ENCODE measurements at places on chromosomes 16 and 17.
A peak's percentile ranks its signal among the peaks of the same experiment; 100 is the strongest.

DNA sequence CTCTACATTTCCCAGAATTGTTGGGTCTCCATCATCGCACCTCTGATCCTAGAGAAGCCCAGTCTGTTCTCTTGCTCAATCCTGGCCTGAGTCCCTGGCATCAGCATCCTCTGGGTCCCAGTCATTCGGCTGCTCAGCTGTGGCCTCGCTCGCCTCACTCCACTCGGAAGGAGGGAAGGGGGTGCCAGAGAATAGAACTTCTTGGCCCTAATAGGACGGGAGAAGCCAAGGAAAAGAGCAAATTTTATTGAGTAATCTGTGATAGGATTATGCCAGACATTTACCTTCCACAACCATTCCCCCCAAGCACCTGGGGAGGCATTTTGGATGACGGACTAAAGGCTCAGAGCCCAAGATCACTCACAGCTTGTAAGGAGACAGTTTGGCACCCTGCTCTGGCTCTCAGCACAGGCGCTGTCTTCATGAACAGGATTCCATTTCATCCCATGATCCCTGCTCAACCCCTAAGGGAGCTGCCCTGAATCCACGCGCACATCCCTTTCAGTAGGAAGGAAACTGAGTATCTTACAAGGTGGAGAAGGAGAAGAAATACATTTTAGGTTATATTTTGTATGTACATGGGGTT lies 498 bp upstream of the CLEC10A start:
- DNase-seq = no peak

DNA sequence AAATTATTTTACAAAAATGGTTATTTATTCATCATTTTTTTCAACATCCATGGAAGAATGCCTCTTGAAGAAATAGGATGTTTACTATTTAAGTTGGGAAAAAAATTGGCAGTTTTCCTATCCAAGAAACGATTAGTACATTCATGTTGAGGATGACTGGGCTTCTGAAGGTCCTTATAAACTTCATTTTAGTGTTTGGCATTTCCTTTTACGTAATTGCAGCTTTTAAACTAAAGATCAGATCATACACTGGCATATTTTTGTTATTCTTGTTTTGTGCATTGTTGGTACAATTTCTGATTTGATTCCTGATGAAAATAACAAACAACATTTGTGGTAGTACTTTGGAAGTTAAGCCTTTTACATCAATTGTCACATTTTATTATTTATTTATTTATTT lies 11.5 kb downstream of the KCNJ16 start:
- no peak for DNase-seq

- no peak for DNase-seq
These were observed 130.1 kb upstream of the ADAMTS18 start for GRCh38 chr16:77564791-77565390.

- no peak for DNase-seq
These were observed 448.5 kb downstream of the SOX9 start for GRCh38 chr17:72569148-72569946.

- peak; percentile 73 for DNase-seq
These were observed 1.0 kb upstream of the RHOT1 start for GRCh38 chr17:32141258-32141657.

DNA sequence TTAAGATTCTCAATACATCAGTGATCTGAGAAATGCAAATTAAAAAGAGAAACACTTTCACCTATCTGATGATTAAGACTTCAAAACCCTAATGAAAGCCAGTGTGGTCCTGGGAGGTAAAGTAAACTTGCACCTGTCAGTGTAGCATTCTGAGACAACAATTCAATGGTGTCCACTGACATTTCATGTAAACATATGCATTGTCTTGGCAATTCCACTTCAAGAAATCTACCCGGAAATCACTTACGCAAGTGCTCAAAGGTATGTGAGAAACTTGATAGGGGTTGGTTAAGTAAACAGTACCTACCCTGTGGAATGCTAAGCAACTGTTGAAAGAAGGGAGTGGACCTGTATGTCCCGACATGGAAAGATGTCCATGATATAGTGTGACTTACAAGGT lies 2.1 kb downstream of the ST6GALNAC1 start:
- DNase-seq = no peak

GRCh38 chr17:50668025-50668837 lies 33.5 kb downstream of the ABCC3 start:
- no peak for DNase-seq

DNA sequence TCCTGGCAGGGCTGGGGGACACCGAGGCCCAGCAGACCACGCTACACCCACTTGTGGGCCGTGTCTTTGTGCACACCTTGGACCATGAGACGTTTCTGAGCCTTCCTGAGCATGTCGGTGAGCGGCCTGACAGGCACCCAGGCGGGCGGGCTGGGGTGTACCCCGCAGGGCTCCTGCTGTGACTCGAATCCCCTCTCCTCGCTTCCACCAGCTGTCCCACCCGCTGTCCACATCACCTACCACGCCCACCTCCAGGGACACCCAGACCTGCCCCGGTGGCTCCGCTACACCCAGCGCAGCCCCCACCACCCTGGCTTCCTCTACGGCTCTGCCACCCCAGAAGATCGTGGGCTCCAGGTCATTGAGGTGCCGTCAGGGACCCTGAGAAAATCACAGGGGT lies 1.6 kb downstream of the SGCA start:
- DNase-seq = no peak

- peak; percentile 37 for DNase-seq
These were observed 9.4 kb downstream of the CWC25 start for GRCh38 chr17:38815576-38816193.

GRCh38 chr17:27523712-27524111 lies 67.5 kb downstream of the KSR1 start:
- no peak for DNase-seq

GRCh38 chr17:72358465-72358864 lies 237.6 kb downstream of the SOX9 start:
- no peak for DNase-seq

- DNase-seq = peak; percentile 81
These were observed 1.0 kb downstream of the MYLK3 start for GRCh38 chr16:46746821-46747776.

- DNase-seq = no peak
These were observed 17.6 kb downstream of the TEX2 start for GRCh38 chr17:64245218-64246145.

- DNase-seq = peak; percentile 99
These were observed 62.9 kb downstream of the ADCY9 start for GRCh38 chr16:4053301-4053845.

GRCh38 chr17:70859829-70860228 lies 690.5 kb downstream of the KCNJ2 start:
- DNase-seq = no peak

GRCh38 chr17:70629902-70630301 lies 460.6 kb downstream of the KCNJ2 start:
- DNase-seq = peak; percentile 6

DNA sequence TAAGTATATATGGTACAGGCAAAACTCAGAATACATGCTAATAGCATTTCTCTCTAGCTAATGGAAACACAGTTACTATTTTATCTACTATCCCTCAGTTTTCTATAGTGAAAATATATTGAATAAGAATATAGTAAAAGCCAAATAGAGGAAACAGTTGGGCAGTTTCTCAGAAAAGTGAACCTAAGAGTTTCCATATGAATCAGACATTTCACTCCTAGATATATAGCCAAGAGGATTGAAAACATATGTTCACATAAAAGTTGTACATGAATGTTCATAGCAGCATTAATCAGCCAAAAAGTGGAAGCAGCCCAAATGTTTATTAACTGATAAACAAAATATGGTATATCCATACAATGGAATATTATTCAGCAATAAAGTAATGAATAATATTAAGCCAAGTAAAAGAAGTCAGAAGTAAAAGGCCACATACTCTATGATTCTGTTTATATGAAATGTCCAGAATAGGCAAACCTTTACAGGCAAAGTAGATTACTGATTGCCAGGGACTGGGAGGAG lies 134.6 kb downstream of the CYB561 start:
- DNase-seq = no peak

DNA sequence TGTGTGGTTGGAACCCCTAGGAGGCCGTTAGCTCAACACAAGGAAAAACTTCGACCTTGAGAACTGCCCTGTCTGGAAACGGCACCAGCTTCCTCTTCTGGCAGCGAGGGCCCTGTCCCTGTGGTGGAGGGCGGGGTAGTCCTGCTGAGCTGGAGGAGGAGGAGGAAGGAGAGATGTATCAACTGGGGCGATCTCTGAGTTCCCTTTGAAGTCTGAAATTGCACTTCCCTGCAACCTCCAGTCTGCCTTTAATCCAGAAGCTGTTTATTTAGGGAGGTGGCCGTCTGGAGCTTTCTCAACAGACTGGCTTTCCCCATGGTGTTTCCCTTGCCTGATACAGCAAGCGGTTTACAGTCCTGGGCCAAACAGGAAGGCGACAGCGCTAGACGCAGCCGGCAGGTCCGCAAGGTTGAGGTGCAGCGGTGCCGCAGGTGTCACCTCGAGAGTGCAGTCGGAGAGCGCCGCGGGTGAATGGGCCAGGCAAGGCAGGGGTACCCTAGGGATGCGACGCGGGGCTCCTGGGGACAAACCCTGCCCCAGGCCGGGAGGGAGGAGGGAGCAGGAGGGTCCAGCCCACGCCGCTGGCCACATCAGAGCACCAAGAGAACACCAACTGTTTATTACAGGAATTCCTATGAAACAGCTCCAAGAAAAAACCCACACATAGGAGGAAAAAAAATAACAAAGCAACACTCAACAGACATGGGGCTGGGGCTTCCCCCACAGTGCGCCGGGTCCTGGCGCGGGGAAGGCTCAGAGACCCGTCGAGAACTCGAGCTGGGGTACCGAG lies 11.4 kb upstream of the MRPS23 start:
- DNase-seq = no peak

GRCh38 chr16:67967958-67968399 lies 458 bp downstream of the SLC12A4 start:
- DNase-seq = peak; percentile 49

GRCh38 chr17:81550285-81550684 lies 1.9 kb downstream of the FAAP100 start:
- DNase-seq = no peak

DNA sequence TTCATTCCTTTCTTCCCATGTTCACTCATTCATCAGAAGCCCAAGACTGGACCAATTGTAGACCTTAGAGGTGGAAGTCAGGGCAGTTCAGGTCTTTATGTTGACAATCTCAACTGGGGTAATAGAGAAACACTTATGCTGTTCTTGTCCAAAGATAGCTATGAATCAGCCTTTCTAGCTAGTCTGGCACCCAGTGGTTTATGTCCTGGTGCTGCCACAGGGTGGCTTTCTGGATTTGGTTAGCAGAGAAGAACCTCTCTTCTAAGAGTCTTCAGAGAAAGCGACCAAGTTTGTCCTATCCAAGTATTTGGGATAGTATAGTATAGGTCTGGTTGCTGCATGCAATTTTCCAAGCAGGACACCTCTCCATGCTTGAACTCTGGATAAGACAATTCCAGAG lies 83.3 kb downstream of the NOG start:
- DNase-seq = peak; percentile 66

DNA sequence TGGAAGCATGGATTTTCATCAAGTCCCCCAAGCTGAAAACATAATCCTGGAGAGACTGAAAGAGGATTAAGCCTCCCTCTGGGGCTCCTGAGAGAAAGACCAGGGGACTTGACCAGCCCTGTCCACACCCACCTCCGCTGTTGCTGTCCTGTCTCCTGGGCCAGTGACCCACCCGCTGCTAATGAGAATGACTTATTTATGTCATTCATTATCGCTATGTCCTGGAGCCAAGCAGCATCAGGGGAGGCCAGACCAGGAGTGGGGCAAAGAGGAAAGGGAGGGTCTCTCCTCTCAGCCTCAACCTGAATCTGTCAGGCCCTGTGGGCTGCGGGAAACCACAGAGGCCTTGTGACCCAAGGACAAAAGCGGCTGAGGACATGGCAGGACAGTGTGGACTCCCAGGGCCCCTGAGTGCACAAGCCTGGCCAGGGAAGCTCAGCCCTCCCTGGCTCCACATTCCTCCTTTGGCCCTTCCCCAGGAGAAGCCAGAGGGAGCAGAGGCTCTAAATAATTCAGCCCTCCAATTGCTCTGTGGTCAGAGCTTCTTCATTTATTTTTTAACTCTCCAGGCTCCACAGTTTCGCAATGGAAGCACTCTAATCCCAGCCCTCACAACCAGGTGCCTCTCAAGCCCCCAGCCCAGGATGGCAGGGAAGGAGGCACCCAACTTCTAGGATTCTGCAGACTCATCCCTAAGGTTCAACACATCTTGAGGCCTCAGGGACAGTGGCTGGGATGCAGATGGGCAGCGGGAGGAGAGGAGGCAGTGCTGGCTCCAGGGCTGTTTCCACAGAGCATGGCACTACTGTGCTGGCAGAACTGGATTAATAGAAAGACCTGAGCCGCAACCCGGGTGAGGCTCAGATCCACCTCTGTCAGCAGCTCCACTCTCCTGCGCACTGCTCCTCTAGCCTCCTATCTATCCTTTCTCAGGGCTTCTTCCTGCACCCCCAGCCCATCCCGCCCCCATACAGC lies 19.1 kb downstream of the CUEDC1 start:
- peak; percentile 98 for DNase-seq

Data from myocyte (in vitro differentiated cells).